ENCODE measurements at places on chromosomes 1 and 21. TPM values are rescaled to one million over a fixed set of nuclear protein-coding genes. Genes with fewer than 3 reads are reported as not detected.

DNA sequence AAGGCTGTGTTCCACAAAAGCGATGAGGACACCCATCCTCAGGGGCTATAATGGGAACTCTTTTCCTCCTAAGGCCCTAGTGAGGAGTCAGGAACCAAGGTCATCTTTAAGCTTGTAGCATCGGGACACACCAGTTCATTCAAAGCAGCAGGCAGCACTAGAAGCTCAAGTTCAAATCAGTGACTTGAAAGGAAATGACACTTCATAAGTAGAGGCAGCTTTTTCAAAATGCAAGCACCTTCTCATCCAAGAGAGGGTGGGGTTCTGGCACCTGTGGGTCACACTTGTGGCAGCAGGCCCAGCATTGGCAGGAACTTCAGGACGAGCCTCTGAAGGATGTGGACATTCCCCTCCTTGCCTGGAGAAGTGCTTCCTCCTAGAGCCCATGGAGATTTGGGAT is 496.3 kb downstream of the KIF26B start:
- no peak for DNase-seq

DNA sequence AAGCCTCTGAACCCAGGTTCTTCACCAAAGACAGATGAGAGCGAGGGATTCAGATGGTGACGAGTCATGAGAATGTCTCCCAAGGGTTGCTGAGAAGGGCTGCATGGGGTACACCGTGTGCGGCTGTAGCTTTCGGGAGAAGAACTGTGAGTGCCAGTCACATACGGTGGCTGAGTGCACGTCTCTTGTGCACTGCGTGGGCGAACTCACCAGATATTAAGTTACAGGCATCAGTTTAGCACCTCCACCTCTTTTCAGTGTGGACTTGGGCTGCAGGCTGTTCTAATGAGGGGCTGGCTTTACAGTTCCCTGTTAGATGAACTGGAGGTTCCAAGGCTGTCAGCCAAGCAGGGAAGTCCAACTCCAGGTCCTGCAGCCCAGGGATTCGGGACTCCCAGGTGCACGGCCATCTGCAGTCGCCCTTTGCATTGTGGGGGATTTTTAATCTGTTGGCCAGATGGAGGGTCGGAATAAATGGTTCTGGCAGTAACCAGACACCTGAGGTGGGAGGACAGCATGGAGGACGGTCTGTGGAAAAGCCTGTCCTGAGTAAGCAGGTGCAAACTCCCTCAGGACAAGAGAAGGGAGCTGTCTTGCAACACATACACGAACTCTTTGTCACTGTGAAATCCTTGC is 26.5 kb upstream of the AVPR1B start:
- no peak for DNase-seq

- DNase-seq = no peak
Observed at GRCh38 chr1:115718011-115718754, 50.3 kb downstream of the CASQ2 start.

DNA sequence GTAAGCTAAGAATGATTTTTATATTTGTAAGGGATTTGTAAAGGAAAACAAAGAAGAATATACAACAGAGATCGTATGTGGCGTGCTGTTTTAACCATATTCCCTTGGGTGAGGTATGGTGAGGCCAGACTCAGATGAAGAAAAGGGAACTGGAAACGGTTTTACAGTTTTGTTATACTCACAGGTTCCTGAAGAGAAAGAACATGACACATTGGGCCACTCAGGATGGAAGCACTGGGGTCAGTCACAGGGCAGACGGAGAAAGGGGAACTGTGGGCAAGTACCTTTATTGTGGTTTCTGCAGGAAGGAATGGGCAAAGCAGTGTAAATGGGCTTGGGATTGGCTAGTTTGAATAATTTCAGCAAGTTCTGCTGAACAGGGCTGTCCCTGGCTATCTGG is 177.4 kb downstream of the LBR start:
- no peak for DNase-seq

GRCh38 chr1:171803045-171803444 is 21.6 kb downstream of the METTL13 start:
- DNase-seq = no peak

DNA sequence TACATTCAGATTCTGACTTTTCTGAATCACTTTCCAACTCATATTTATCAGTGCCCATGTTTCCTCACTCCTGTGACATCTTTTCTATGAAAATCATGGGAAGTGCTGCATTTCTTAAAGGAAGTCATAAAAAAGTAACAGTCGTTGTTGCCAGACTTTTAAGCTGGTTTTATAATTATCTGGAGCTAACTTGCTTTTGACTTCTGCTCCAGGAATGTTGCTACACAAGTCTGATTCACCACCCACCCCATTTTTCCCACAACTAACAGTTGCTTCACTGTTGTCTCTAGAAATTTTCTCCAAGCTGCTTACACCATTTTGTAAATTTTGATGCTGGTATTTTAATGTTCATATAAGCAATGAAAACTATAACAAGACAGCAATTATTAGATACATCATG is 12.2 kb downstream of the FCRLB start:
- no peak for DNase-seq

- DNase-seq = no peak
Observed at GRCh38 chr1:231073331-231073730, 33.3 kb upstream of the FAM89A start.

DNA sequence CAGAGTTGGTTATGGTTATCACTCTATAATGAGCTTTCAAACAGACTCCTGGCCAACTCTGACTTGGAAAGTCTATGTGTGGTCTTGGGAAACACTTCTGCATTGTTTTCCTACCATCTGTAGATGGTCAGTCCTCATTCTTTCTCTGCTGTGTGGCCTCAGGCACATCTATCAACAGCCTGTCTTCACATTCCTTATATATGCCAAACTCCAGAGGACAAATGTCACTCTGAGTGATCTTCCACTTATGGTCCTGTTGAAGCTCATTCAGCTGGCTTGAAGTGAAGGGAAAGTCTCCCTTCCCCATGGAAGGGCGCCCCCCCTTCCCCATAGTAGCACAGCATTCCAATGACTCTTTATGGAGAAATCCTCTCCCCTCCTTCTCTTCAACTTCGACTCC is 58.7 kb downstream of the VANGL2 start:
- DNase-seq = no peak

GRCh38 chr1:5140136-5140535 is 485.7 kb downstream of the AJAP1 start:
- DNase-seq = no peak

- DNase-seq = no peak
Observed at GRCh38 chr1:41515778-41516167, 31.3 kb upstream of the EDN2 start.

DNA sequence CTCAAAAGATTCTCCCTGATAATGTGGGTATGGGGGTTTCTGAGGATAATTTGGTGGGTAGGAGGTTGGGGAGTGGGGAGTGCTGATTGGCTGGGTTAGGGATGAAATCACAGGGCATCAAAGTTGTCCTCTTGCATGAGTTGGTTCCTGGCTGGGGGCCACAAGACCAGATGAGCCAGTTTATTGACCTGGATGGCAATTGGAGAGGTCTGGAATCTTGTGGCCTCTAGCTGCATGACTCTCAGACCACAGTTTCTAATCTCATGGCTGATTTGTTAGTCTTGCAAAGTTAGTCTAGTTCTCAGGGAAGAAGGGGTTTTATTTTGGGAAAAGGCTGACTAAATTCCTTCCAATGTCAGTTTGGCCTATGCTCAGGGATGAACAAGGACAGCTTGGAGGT is 3.3 kb upstream of the GBP1 start:
- no peak for DNase-seq

- DNase-seq = no peak
Observed at GRCh38 chr1:193264313-193265065, 78.1 kb upstream of the B3GALT2 start.

- no peak for DNase-seq
Observed at GRCh38 chr1:53508991-53509666, 49.9 kb downstream of the DMRTB1 start.

GRCh38 chr1:23506376-23507107 is 22.6 kb upstream of the ASAP3 start:
- no peak for DNase-seq

DNA sequence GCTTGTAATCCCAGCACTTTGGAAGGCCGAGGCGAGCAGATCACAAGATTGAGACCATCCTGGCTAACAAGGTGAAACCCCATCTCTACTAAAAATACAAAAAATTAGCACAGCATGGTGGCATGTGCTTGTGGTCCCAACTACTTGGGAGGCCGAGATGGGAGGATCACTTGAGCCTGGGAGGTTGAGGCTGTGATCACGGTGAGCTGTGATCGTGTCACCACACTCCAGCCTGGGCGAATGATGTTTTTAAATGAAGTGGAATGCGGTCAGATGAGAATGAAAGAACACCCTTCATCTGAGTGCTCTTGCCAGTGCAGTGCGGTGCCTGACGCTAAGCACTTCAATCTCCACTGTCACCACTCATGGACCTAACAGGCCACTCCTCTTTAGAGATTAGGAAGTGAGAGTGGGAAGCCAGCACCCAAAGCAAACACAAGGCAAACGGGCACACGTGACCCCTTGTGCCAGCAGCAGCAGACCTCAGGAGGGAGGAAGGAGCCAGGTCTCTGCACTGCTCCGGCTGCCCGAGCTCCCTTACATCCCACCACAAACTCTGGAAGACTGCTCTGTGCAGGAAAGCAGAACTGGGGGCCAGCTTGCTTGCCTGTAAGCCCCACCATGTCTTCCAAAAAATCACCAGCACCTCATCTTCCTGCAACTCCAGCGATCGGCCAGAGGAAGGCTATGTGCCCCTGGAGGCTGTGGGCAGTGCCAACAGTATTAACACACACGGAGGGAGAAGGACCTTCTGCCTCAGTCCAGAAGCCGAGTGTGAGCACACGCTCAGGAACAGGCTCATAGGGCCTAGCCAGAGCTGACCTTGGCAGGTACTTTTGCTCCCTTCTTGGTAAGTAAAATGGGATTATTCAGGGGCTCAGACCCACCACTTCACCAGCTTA is 9.7 kb downstream of the CTNNBIP1 start:
- peak; percentile 55 for DNase-seq

- no peak for DNase-seq
Observed at GRCh38 chr1:208058267-208058666, 147.3 kb upstream of the CD34 start.

DNA sequence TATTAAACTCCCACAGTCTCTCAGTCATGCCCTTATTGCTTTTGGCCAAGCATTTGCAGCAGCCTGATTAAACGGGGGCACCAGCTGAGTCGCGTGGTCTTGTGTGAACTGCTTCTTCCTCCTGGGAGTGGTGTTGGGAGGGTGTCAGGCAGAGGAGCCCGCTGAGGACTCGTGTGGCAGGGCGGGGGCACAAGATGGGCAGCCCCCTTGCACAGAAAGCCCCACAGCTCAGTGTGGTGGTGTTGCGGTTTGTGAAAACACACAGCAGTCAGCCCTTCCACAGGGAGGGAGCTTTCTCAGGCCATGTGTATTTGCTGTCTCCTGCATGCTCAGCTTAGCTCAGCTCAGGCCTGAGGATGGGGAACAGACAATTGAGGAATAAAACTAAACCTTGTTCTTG is 22.4 kb downstream of the PEX14 start:
- DNase-seq = no peak

DNA sequence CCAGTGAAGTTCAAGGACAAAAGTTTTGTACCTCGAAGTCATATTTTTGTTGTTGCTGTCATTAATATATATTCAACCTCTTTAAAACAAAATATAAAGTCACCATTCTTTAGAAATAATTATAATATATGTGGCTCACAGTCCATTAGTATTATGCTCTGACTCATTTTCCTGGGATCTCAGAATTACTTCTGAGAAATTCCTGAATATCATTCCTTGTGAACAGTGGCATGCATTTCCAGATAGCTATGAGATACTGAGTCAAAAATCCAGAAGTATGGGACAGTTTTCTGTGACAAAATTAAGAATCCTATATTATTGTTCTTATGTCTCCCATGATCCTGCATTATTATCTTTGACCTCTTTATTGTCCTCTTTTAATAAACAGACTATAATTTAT is 13.8 kb upstream of the RGS21 start:
- DNase-seq = no peak

TCP10L gene
- 21.6 TPM for total RNA-seq

FCRLA gene
- total RNA-seq = not detected

CD1E gene
- total RNA-seq = not detected
